H1 (cell line): ENCODE measurements at places on chromosomes 4 and X. TPM values are rescaled to one million over a fixed set of nuclear protein-coding genes. Genes with fewer than 3 reads are reported as not detected.

The HPGDS gene
- not detected in 2 replicates for total RNA-seq

The PLXNA3 gene
- total RNA-seq = 18.2 and 23.5 TPM in 2 replicates

DNA sequence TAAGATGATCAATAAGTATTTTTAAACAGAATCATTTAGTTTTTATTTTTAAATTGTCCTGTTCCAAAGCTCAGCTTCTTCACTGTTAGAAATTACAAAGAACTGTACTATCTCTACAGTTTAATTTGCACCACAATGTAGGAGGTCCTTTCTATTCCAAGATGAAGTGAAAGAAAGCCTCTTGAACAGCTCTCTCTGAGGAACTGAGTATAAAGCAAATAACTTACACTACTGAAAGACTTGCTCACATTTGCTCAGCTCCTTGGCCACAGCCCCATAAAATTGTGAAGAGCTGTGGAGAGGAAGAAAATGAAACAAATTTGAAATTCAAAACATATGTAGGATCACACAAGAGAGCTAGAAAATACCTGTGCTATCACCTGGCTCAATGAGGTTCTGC is 68.6 kb downstream of the ENPEP start:
- H3K36me3 ChIP-seq = no peaks in the 10 kb centered on the region
- no peaks in the 10 kb centered on the region for H3K27me3 ChIP-seq
- no peak overlapping the region for H3K27ac ChIP-seq
- no peak overlapping the region for H3K4me3 ChIP-seq

GRCh38 chrX:37745835-37746217 is 34.0 kb upstream of the CYBB start:
- H3K27ac ChIP-seq = no peak overlapping the region
- H3K36me3 ChIP-seq = no peaks in the 10 kb centered on the region
- no peak for DNase-seq

The MAGEB3 gene
- not detected in 2 replicates for total RNA-seq

DNA sequence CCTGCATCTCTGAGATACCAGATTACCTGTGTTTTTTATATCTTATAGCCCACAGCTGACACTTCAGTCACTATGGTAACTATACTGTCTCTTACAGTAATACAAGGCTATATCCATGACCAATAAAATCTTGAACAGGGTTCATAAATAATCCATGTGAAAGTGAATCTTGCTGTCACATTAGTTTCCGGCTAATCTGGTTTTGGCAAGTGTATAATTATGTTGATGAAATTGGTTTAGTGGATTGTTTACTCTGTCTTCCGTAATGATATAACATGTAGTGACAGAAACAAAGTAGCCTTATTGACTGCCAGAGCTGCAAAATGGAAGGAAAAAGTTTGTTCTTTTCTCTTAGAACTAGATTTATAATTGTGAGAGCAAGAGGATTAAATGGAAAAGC is 686.6 kb upstream of the PABPC4L start:
- H3K4me3 ChIP-seq = no peak overlapping the region
- no peaks in the 10 kb centered on the region for H3K4me1 ChIP-seq
- H3K36me3 ChIP-seq = no peaks in the 10 kb centered on the region
- H3K27ac ChIP-seq = no peak overlapping the region
- DNase-seq = no peak
- no peaks in the 10 kb centered on the region for H3K27me3 ChIP-seq

- no peaks in the 10 kb centered on the region for H3K4me1 ChIP-seq
- H3K4me3 ChIP-seq = no peak overlapping the region
- no peak overlapping the region for H3K27ac ChIP-seq
- no peaks in the 10 kb centered on the region for H3K36me3 ChIP-seq
These were observed 117.1 kb upstream of the USP9X start for GRCh38 chrX:40968180-40968579.

- no peak overlapping the region for H3K27ac ChIP-seq
- no peak for DNase-seq
- H3K27me3 ChIP-seq = no peaks in the 10 kb centered on the region
- no peaks in the 10 kb centered on the region for H3K36me3 ChIP-seq
These were observed 50.7 kb downstream of the MAP7D3 start for GRCh38 chrX:136200466-136200865.

GRCh38 chr4:110020139-110020538 is 107.5 kb downstream of the EGF start:
- no peak overlapping the region for H3K27ac ChIP-seq
- no peak overlapping the region for H3K4me3 ChIP-seq
- no peaks in the 10 kb centered on the region for H3K27me3 ChIP-seq
- H3K36me3 ChIP-seq = no peaks in the 10 kb centered on the region
- DNase-seq = no peak
- H3K4me1 ChIP-seq = peaks cover 3% of the 10 kb centered on the region; the same call in 1 of the 2 replicates

- H3K27ac ChIP-seq = no peak overlapping the region
- H3K36me3 ChIP-seq = no peaks in the 10 kb centered on the region
- no peak for DNase-seq
- H3K4me1 ChIP-seq = no peaks in the 10 kb centered on the region
- no peak overlapping the region; the same call in 1 of the 2 replicates for H3K4me3 ChIP-seq
These were observed 595 bp downstream of the KLHL34 start for GRCh38 chrX:21657318-21658151.

- H3K4me3 ChIP-seq = no peak overlapping the region
- no peaks in the 10 kb centered on the region for H3K4me1 ChIP-seq
- H3K27me3 ChIP-seq = no peaks in the 10 kb centered on the region
- DNase-seq = no peak
- no peak overlapping the region for H3K27ac ChIP-seq
- no peaks in the 10 kb centered on the region for H3K36me3 ChIP-seq
These were observed 387.9 kb upstream of the TENM3 start for GRCh38 chr4:181855307-181855706.

- no peaks in the 10 kb centered on the region for H3K36me3 ChIP-seq
- no peak for DNase-seq
- peak overlapping the region; percentile 48 for H3K4me3 ChIP-seq
- H3K27me3 ChIP-seq = no peaks in the 10 kb centered on the region
- H3K4me1 ChIP-seq = peaks cover 24% of the 10 kb centered on the region
- no peak overlapping the region for H3K27ac ChIP-seq
These were observed 745 bp downstream of the TRIM2 start for GRCh38 chr4:153204728-153205648.

DNA sequence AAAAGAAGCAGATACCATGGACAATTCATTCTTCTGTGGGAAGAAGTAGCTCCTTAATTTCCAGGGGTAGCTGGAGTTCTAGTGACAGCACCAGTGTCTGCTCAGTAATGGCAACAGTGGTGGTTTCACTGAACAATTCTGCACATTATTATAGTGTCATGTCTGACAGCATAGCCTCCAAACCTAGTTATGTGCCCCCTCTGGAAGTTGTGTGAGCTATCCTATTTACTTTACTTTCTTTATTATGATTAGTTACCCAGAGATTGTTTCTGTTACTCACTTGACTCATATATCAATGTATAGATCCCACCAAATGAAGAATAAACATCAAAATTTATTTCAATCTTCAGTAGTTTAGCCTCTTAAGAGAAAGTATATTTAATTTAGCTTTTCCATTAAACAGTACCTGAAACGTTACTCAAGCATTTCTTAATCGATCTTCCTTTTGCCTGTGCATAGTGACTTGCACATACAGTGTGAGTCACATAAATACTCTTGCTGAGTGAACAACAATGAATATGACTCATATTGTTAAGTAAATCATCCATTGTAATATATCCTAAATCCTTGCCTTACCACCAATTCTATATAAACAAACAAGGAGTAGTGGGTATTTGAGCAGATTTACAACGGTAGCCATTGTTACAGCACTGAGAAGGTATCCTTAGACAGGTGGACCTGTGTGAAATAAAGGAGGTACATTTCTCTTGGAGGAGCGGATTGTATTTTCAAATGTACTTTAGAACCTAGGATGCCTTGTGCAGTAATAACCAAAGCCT is 534.7 kb downstream of the ANKRD50 start:
- no peak overlapping the region for H3K4me3 ChIP-seq
- H3K27me3 ChIP-seq = no peaks in the 10 kb centered on the region
- H3K36me3 ChIP-seq = no peaks in the 10 kb centered on the region
- no peak overlapping the region for H3K27ac ChIP-seq
- no peak for DNase-seq
- no peaks in the 10 kb centered on the region for H3K4me1 ChIP-seq

- no peaks in the 10 kb centered on the region for H3K36me3 ChIP-seq
- H3K27me3 ChIP-seq = no peaks in the 10 kb centered on the region
- no peaks in the 10 kb centered on the region for H3K4me1 ChIP-seq
- H3K27ac ChIP-seq = no peak overlapping the region
- no peak overlapping the region for H3K4me3 ChIP-seq
- DNase-seq = no peak
These were observed 146.1 kb downstream of the PDHA2 start for GRCh38 chr4:95985791-95986550.

The NBDY gene
- total RNA-seq = 57.8 and 66.0 TPM in 2 replicates

GRCh38 chr4:169634975-169635374 is 14.6 kb downstream of the CLCN3 start:
- DNase-seq = no peak
- peaks cover 10% of the 10 kb centered on the region for H3K36me3 ChIP-seq
- no peaks in the 10 kb centered on the region for H3K27me3 ChIP-seq
- H3K4me3 ChIP-seq = no peak overlapping the region

The ADGRG4 gene
- not detected in 2 replicates for total RNA-seq

The GAB3 gene
- total RNA-seq = 1.2 and 1.5 TPM in 2 replicates

DNA sequence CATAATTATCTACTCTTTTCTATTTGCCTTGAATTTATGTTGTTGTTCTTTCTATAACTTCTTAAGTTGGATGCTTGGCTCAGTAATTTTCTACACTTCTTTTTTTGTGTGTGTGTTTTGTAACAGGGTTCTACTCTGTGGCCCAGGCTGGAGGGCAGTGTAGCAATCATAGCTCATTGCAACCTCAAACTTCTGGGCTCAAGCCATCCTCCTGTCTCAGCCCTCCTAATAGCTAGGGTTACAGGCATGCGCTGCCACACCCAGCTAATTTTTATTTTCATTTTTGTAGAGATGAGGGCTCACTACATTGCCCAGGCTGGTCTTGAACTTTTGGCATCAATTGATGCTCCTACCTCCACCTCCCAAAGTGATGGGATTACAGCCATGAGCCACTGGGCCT is 20.7 kb upstream of the UCHL1 start:
- H3K27ac ChIP-seq = no peak overlapping the region
- no peak overlapping the region for H3K4me3 ChIP-seq
- H3K27me3 ChIP-seq = no peaks in the 10 kb centered on the region
- H3K36me3 ChIP-seq = no peaks in the 10 kb centered on the region
- no peaks in the 10 kb centered on the region for H3K4me1 ChIP-seq
- DNase-seq = no peak

GRCh38 chr4:86961605-86962295 is 26.9 kb downstream of the AFF1 start:
- no peak for DNase-seq
- H3K36me3 ChIP-seq = no peaks in the 10 kb centered on the region
- H3K4me1 ChIP-seq = peaks cover 37% of the 10 kb centered on the region
- no peak overlapping the region for H3K4me3 ChIP-seq
- H3K27me3 ChIP-seq = no peaks in the 10 kb centered on the region
- no peak overlapping the region for H3K27ac ChIP-seq

GRCh38 chr4:3777669-3778068 is 11.5 kb downstream of the ADRA2C start:
- H3K4me3 ChIP-seq = no peak overlapping the region
- DNase-seq = no peak
- no peaks in the 10 kb centered on the region; the same call in 1 of the 2 replicates for H3K36me3 ChIP-seq
- peaks cover 5% of the 10 kb centered on the region for H3K4me1 ChIP-seq
- no peak overlapping the region for H3K27ac ChIP-seq

DNA sequence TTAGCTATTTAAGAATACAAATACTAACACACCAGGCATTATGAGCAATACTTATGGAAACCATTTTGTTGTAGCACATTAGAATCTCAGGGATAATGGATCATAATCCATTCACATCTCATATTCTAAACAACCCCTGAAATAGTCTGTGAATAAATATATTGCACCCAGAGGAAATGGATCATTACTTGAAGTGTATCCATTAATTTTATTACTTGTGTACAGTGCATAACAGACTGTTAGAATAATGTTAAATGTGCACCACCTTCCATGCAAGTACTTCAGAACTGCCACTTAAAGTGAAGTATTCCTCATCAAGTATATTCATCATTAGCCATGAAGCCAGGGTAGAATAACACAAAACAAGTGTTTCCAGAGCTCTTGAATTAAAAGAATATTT is 715.5 kb downstream of the DMD start:
- DNase-seq = no peak
- no peak overlapping the region for H3K27ac ChIP-seq
- H3K36me3 ChIP-seq = no peaks in the 10 kb centered on the region
- no peaks in the 10 kb centered on the region for H3K27me3 ChIP-seq
- no peak overlapping the region for H3K4me3 ChIP-seq

GRCh38 chr4:138399081-138399480 is 156.9 kb upstream of the SLC7A11 start:
- H3K27ac ChIP-seq = no peak overlapping the region
- 0 out of 2 replicates have a peak, but pooled peaks cover 4% of the 10 kb centered on the region for H3K27me3 ChIP-seq
- DNase-seq = no peak
- no peaks in the 10 kb centered on the region for H3K36me3 ChIP-seq
- no peaks in the 10 kb centered on the region; the same call in 1 of the 2 replicates for H3K4me1 ChIP-seq

The RBMXL3 gene
- total RNA-seq = not detected in 2 replicates

DNA sequence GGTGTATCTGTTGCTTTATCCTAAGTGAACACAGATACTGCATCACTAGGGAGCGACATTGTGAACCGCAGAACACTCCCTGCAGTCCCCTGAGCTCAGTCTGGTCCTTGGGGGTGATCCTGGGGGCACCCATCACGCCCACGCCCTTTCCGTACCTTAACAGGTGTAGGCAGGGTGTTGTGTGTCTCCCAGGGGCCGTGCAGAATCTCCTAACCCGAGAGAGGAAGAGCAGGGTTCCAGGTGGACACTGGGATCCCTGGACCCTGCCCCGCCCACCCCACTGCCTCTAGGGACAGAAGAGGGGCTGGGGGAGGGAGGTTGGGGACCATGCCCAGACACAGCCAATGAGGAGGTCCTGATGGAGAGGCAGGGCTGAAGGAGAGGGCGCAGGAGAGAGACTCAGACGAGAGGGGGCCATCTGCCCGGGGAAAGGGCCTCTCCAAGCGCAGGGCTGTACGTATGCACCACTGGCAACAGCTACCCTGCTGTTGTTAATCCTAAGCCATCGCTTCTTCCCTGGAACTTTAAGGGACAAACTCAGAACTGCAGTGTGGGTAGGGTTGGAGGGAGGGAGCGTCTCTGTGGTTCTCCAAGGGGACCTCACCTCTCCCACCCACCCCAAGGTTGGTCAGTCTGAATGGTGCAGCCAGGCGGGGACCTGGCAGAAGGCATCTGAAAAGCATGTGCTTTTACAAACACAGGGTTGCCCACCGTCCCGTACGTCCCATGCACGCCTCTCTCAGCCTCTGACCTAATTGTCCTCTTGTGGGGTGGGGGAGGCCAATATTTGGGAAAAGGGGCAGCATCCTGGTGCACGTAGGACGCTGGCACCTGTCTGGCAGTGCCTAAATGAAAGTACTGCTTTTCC is 2.5 kb downstream of the P2RY8 start:
- H3K36me3 ChIP-seq = no peaks in the 10 kb centered on the region
- no peak overlapping the region for H3K27ac ChIP-seq
- no peaks in the 10 kb centered on the region for H3K4me1 ChIP-seq
- no peaks in the 10 kb centered on the region for H3K27me3 ChIP-seq
- peak; percentile 60 for DNase-seq

The SYNPO2 gene
- 4.2 and 4.5 TPM in 2 replicates for total RNA-seq

The TSPAN7 gene
- total RNA-seq = 31.7 and 32.1 TPM in 2 replicates

GRCh38 chr4:24535399-24535798 is 49.0 kb downstream of the DHX15 start:
- H3K36me3 ChIP-seq = peaks cover 14% of the 10 kb centered on the region
- H3K27me3 ChIP-seq = no peaks in the 10 kb centered on the region
- H3K4me3 ChIP-seq = no peak overlapping the region
- no peak for DNase-seq
- H3K4me1 ChIP-seq = no peaks in the 10 kb centered on the region
- H3K27ac ChIP-seq = no peak overlapping the region

- H3K27me3 ChIP-seq = no peaks in the 10 kb centered on the region
- H3K4me1 ChIP-seq = no peaks in the 10 kb centered on the region
- DNase-seq = no peak
- no peak overlapping the region for H3K27ac ChIP-seq
- no peaks in the 10 kb centered on the region for H3K36me3 ChIP-seq
These were observed 90.0 kb downstream of the SORBS2 start for GRCh38 chr4:185722029-185722316.

The PCDH18 gene
- 40.1 and 41.8 TPM in 2 replicates for total RNA-seq
